ENCODE measurements at places on chromosomes 5 and 9.

- no peak for DNase-seq
These were observed 137.6 kb downstream of the CMYA5 start for GRCh38 chr5:79827159-79827629.

DNA sequence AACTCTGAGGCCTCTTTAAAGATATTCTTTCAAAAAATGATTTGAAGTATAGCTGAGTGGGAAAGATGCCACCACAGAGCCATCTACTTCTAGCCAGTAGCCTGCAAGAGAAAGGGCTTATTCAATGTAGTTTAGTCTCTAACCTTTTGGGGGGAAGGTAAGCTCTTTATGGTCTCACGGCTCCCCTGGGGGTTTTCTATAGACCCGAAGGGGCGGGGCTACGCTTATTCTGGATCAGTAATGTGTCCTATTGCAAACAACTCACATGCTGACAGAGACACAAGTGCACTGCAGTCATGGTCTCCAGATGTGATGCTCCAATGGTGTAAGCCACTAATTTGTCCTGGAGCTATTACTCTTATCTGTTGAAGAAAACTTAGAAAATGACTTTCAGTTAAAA is 53.4 kb upstream of the RPS23 start:
- DNase-seq = no peak

GRCh38 chr5:105132581-105132980 is 1570.0 kb upstream of the NUDT12 start:
- DNase-seq = no peak

- DNase-seq = no peak
These were observed 135.1 kb downstream of the SLC25A46 start for GRCh38 chr5:110873773-110874437.
